Activated naive CD8-positive, alpha-beta T cell treated with anti-CD3 and anti-CD28 coated beads, Interleukin-2, amount 10 ng/mL, durations not matched to agents 7 days and 5 days (primary cell): ENCODE measurements at places on chromosomes 2 and 18. TPM values are rescaled to one million over a fixed set of nuclear protein-coding genes. Genes with fewer than 3 reads are reported as not detected.
A peak's percentile ranks its signal among the peaks of the same experiment; 100 is the strongest.

SLC4A3 gene
- total RNA-seq = not detected

HOXD12 gene
- not detected for total RNA-seq

GRCh38 chr18:56276466-56276865 lies 361.9 kb downstream of the TXNL1 start:
- H3K27ac ChIP-seq = no peak overlapping the region
- H3K36me3 ChIP-seq = no peaks in the 10 kb centered on the region
- H3K27me3 ChIP-seq = peaks cover 2% of the 10 kb centered on the region
- DNase-seq = no peak

GRCh38 chr18:35497027-35497369 lies 762 bp downstream of the INO80C start:
- no peaks in the 10 kb centered on the region for H3K36me3 ChIP-seq
- peak overlapping the region; percentile 100 for H3K27ac ChIP-seq
- no peak for DNase-seq
- no peaks in the 10 kb centered on the region for H3K27me3 ChIP-seq

CTAGE1 gene
- not detected for total RNA-seq

PIGN gene
- total RNA-seq = 25.0 TPM

DNA sequence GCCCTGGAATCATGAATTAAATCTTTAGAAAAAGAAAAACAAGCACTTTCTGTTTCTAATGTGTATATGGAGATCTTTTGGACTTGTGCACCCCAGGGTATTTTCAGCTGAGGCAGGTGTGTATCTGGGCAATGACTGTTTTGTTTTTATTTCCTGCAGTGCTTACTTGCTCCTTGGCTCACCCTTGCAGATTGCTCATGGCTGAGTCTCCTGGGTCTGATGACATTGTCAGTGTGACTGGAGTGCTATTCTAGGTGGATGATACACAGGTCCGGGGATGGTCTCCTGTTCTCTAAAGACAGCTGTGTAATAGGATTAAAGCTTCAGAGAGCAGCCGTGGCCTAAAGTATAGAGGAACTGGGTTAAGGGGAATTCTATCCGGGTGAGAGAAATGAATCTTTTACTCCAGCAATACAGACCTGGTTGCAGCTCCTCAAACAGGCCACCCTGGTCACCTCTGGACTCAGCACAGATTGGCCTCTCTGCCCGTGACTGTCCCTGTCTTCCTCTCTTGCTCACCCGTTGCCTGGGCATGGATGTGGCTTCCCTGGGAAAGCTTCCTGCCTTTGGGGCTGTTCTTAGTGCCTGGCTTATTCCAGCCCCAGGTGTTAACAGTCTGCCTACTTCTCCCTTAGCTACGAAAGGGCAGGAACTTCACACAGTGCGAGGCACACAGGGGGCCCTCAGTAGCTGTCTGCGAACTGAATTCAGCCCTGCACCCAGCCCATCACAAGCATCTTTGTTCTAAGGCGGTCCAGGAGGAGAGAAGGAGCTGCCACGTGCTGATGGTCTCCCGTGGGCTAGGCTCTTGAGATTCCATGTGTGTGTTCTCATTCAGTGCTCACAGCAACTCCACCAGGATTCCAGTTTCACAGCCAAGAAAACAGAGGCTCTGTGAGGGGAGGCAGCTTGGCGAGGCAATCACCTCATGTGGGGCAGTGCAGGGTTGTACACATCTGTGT lies 84.3 kb downstream of the ACOXL start:
- peaks cover 19% of the 10 kb centered on the region for H3K27me3 ChIP-seq
- no peaks in the 10 kb centered on the region for H3K36me3 ChIP-seq
- DNase-seq = no peak
- H3K27ac ChIP-seq = no peak overlapping the region
- no peak overlapping the region for H3K4me3 ChIP-seq

EFR3B gene
- 0.08 TPM for total RNA-seq

- H3K27me3 ChIP-seq = peaks cover 11% of the 10 kb centered on the region
- no peak overlapping the region for H3K4me3 ChIP-seq
- H3K4me1 ChIP-seq = no peaks in the 10 kb centered on the region
- no peaks in the 10 kb centered on the region for H3K36me3 ChIP-seq
- no peak for DNase-seq
These were observed 83.9 kb upstream of the PKDCC start for GRCh38 chr2:41963661-41964525.

NEB gene
- 1.2 TPM for total RNA-seq

MARCHF4 gene
- not detected for total RNA-seq

DNA sequence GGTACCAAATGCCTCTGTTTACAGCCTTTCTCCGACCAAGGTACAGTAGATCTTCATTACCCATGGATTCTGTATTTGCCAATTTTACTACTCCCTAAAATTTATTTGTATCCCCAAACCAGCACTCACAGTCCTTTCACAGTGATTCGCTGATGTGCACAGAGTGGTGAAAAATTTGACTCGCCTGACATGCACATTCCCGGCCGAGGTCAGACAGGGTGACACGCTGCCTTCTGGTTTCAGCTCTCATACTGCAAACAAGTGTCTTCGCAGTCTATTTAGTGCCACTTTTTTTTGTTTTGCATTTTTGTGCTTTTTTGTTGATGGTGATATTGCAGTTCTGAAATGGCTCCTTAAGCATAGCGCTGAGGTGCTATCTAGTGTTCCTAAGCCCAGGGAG lies 71.0 kb downstream of the MAPK4 start:
- H3K27ac ChIP-seq = no peak overlapping the region
- H3K4me1 ChIP-seq = no peaks in the 10 kb centered on the region
- H3K36me3 ChIP-seq = no peaks in the 10 kb centered on the region
- H3K27me3 ChIP-seq = peaks cover 4% of the 10 kb centered on the region

DNA sequence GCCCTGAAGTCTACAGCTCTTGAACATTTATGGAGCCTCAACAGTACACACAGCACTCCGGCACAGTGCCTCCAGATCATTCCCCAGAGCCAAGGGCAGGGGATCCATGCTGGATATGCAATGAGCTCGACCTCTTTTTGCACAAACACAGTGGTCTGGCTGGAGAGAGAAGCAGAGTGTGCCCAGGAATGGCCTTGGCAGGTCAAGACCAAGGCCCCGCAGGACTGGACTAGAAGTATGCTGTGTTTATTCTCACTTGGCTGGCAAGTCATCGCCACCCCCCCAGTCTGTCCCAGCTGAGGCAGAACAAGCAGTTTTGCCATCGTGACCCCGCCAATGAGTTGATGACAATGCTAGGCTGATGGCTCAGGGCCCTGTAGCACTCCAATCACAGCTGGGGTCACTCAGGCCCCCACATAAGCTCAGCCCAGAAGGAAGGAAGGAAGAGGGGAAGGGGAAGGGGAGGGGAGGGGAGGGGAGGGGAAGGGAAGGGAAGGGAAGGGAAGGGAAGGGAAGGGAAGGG lies 212.1 kb downstream of the TTC32 start:
- no peak for DNase-seq
- no peaks in the 10 kb centered on the region for H3K4me1 ChIP-seq
- H3K27ac ChIP-seq = no peak overlapping the region
- H3K27me3 ChIP-seq = peaks cover 5% of the 10 kb centered on the region
- no peak overlapping the region for H3K4me3 ChIP-seq
- H3K36me3 ChIP-seq = no peaks in the 10 kb centered on the region

GRCh38 chr2:204027091-204027490 lies 90.5 kb downstream of the ICOS start:
- DNase-seq = no peak
- no peak overlapping the region for H3K27ac ChIP-seq
- H3K4me1 ChIP-seq = peaks cover 12% of the 10 kb centered on the region
- no peaks in the 10 kb centered on the region for H3K27me3 ChIP-seq

EIF2AK2 gene
- total RNA-seq = 121 TPM

GRCh38 chr2:17375262-17375661 lies 143.0 kb downstream of the RAD51AP2 start:
- DNase-seq = no peak
- H3K4me3 ChIP-seq = no peak overlapping the region
- H3K27me3 ChIP-seq = no peaks in the 10 kb centered on the region
- no peaks in the 10 kb centered on the region for H3K4me1 ChIP-seq
- no peaks in the 10 kb centered on the region for H3K36me3 ChIP-seq

GRCh38 chr2:127558911-127559310 lies 23.4 kb downstream of the MYO7B start:
- DNase-seq = no peak
- no peak overlapping the region for H3K4me3 ChIP-seq
- peaks cover 38% of the 10 kb centered on the region for H3K27me3 ChIP-seq
- H3K27ac ChIP-seq = no peak overlapping the region
- peaks cover 17% of the 10 kb centered on the region for H3K4me1 ChIP-seq

STEAP3 gene
- total RNA-seq = not detected

TEX44 gene
- total RNA-seq = not detected

HNMT gene
- 0.28 TPM for total RNA-seq

DNA sequence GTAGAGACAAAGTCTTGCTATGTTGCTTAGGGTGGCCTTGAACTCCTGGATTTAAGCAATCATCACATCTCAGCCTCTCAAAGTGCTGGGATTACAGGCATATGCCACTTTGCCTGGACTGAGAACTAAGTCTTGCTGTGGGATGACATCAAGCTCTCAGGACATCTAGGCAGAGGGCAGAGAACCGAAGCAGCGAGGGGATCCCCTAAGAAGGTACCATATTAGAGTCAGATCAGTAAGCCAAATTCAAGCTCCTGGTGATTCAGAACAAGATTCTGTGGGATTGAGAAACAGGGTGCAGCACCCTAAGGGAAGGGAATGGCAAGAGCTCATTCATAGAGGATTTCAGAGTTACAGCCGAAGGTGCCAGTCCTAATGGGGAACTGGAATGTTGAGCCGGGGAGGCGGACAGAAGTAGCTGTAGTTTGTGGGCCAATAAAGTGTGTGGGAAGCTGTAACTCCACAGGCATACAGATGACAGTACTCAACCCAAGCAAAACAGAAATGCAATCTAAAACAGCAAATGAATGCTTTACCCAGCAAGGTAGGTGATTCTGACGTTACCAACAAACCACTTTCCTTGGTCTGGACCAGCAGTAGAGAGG lies 30.9 kb downstream of the EPHA4 start:
- no peak for DNase-seq
- H3K4me3 ChIP-seq = no peak overlapping the region
- H3K4me1 ChIP-seq = no peaks in the 10 kb centered on the region
- H3K27ac ChIP-seq = no peak overlapping the region
- no peaks in the 10 kb centered on the region for H3K36me3 ChIP-seq
- peaks cover 15% of the 10 kb centered on the region for H3K27me3 ChIP-seq

IGFBP5 gene
- total RNA-seq = 0.14 TPM

GRCh38 chr2:166042768-166043390 lies 84.9 kb downstream of the SCN1A start:
- no peak overlapping the region for H3K27ac ChIP-seq
- no peak for DNase-seq
- no peak overlapping the region for H3K4me3 ChIP-seq
- peaks cover 10% of the 10 kb centered on the region for H3K27me3 ChIP-seq
- H3K36me3 ChIP-seq = no peaks in the 10 kb centered on the region

DNA sequence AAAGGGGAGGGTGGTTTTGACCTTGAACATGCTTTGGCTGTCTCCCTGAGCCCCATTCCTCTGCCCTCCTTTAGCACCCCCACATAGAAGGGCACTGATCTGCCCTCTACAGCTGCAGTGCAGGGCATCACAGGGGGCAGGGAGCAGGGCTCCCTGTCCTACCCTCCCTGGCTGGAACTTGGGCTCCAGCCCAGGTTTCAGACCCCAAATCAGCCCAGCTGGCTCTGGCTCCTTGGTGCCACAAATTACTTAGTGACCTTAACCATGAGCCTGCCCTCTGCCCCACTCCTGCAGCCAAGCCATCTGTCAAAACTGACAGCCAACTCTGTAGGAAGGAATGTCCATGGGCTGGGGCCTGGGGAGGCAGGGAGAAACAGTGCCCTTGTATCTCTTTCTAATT lies 105.6 kb downstream of the MAPK4 start:
- H3K4me1 ChIP-seq = no peaks in the 10 kb centered on the region
- no peak overlapping the region for H3K4me3 ChIP-seq
- H3K27ac ChIP-seq = no peak overlapping the region
- H3K36me3 ChIP-seq = no peaks in the 10 kb centered on the region

DNA sequence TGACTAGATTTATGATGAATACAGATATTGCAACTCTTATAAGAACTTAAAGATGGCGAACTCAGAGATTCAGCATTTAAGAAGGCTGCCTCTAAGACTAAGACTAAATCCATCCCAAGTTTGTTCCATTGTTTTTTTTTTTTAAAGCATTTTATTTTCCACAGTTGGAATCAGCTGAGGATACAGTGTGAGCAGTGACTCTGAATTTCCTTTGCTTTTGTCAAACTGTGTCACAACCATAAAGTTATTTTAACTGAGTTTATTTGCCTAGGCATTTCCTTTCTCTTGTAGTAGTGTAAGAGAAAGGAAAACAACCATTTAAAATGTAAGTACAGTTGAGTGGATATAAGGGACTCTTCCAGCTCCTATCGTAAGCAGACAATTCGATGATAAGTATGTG lies 63.9 kb downstream of the ZEB2 start:
- no peak for DNase-seq
- no peaks in the 10 kb centered on the region for H3K36me3 ChIP-seq
- peaks cover 21% of the 10 kb centered on the region for H3K4me1 ChIP-seq
- H3K27ac ChIP-seq = no peak overlapping the region

DNA sequence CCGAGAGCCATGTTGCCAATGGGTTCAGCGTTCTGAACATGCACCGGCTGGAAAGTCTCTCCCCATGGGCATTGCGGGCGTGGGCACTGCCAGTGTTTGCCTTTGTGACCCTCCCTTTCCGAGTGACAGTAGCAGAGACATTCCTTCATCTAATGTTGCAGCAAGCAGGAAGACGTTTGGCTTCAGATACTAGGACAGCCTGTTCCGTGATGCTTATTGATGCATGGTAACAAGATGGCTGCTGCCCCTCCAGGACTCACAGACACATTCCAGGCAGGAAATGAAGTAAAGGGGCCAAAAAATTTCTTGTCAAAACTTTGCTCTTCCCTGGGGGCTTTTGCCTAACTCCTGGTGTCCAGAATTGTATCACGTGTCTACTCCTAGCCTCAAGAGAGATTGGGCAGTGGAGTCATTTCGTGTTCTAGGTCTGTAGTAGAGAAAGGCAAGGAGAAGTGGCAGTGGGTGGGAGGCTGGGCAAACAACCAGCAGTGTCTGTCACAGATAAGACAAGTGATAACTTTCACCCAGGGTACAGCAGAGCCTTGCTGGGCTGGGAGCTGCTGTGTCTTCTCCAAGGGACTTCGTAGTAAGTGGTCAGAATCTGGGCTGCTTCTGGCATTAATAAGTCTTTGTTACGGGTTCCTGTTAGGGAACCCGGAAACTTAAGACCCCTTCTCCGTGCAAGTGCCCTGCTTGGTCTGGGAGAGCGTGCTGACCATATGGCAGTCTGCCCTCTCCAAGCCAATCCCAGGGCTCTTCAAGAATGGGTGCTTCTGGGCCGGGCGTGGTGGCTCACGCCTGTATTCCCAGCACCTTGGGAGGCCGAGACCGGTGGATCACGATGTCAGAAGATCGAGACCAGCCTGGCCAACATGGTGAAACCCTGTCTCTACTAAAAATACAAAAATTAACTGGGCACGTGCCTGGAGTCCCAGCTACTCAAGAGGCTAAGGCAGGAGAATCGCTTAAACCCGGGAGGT lies 93.5 kb downstream of the TFCP2L1 start:
- no peak overlapping the region for H3K27ac ChIP-seq
- no peaks in the 10 kb centered on the region for H3K27me3 ChIP-seq
- peaks cover 12% of the 10 kb centered on the region for H3K4me1 ChIP-seq
- no peak overlapping the region for H3K4me3 ChIP-seq
